NK-92 treated with Interleukin-12 subunit alpha and Interleukin-12 subunit beta, amount 100 ng/mL, for 24 hours (cell line): ENCODE measurements at places on chromosomes 1 and 21.

GRCh38 chr1:198167436-198167934 lies 10.7 kb downstream of the NEK7 start:
- peak; percentile 26 for DNase-seq

- no peak for DNase-seq
Observed at GRCh38 chr21:39681845-39682244, 63.1 kb upstream of the IGSF5 start.

GRCh38 chr1:10728595-10729410 lies 67.6 kb downstream of the CASZ1 start:
- no peak for DNase-seq

- peak; percentile 73 for DNase-seq
Observed at GRCh38 chr1:155226910-155227260, 18.4 kb downstream of the MTX1 start.

GRCh38 chr1:171663036-171663853 lies 10.8 kb upstream of the MYOC start:
- DNase-seq: no peak

DNA sequence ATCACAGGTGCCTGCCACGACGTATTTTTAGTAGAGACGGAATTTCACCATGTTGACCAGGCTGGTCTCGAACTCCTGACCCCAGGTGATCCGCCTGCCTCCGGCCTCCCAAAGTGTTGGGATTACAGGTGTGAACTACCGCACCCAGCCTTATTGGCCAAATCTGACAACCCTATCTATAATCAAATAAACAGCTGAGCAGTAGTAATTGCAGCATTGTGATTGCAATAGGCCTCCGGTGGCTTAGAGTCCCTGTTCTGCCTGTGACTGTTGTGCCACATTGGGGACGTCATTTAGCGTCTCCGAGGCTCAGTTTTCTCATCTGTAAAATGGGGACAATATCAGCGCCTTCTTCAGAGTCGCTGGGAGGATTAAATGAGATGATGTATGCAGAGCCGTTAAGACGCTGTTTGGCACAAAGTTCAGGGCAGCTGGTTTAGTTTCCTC lies 569 bp upstream of the CAPN2 start:
- no peak for DNase-seq

GRCh38 chr1:1243807-1244191 lies 2.7 kb downstream of the C1QTNF12 start:
- no peak for DNase-seq

- DNase-seq: no peak
Observed at GRCh38 chr1:165823552-165824268, 3.7 kb upstream of the UCK2 start.

GRCh38 chr1:171366085-171366484 lies 52.1 kb downstream of the FMO4 start:
- DNase-seq: no peak
